ENCODE measurements at places on chromosomes 1 and 21.

- no peak for DNase-seq
Measured at GRCh38 chr1:223852337-223852736, 6.6 kb upstream of the TP53BP2 start.

DNA sequence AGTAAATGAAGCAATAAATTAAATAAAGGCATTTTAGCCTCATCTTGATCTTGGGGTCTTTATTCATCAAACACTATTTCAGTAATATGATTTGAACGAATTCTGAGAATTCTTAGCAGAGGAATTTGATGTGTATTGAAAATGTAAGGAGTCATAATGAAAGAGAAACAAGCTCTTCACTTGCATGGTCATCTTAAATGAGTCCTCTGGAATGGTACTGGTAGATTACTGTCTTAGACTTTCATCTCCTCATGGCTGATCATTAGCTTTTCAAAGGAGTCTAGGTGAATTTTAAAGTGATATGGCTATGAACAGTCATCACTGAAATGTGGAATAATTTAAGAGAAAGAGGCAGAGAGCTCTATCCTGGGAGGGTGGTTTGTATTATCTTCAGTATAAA lies 30.0 kb downstream of the PRRC2C start:
- no peak for DNase-seq

- no peak for DNase-seq
Measured at GRCh38 chr1:222247081-222247480, 300.8 kb downstream of the HHIPL2 start.

DNA sequence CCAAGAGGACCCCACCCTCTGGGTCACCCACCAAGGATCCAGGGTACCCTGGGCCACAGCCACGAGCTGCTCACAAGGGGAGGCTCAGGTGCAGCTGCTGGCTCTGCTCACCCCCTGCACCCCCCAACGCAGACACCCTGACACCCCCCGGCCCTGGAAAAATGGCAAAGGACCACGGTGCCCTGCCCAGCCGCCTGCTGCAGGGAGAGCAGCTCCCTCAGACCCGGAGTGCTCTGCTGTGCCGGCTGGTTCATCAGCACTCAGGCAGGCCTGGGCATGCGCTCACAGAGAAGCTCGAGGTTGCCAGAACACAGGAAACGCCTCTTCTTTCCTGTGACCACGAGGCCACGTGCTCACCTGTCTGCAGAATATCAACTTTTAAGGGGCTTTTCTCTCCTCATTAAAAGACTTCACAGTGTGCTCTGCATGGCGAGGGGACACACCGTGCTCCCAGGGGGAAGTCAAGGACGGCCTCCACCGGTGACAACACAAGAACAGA lies 4.3 kb upstream of the C1QTNF12 start:
- peak; percentile 34 for DNase-seq

DNA sequence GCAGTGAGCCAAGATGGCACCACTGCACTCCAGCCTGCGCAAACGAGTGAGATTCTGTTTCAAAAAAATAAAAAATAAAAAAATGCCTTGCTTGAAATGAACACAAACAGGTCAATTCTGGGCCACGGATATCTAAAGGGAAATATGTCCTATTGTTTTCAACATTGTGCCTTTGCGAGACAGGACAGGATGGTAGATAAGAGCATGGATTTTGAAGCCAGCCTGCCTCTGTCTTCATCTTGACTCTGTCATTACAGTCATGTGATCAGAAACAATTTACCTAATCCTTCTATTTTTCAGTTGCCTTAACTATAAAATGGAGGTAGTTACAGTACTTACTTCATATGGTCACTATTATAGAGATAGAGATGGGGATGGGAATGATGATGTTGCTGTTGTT lies 56.7 kb upstream of the ZSWIM5 start:
- no peak for DNase-seq
